ENCODE measurements at places on chromosomes 11 and 22. TPM values are rescaled to one million over a fixed set of nuclear protein-coding genes. Genes with fewer than 3 reads are reported as not detected.

- no peak overlapping the region for H3K4me3 ChIP-seq
- H3K4me1 ChIP-seq = no peaks in the 10 kb centered on the region
- no peaks in the 10 kb centered on the region for H3K27me3 ChIP-seq
Observed at GRCh38 chr11:71302911-71303310, 50.5 kb upstream of the SHANK2 start.

DNA sequence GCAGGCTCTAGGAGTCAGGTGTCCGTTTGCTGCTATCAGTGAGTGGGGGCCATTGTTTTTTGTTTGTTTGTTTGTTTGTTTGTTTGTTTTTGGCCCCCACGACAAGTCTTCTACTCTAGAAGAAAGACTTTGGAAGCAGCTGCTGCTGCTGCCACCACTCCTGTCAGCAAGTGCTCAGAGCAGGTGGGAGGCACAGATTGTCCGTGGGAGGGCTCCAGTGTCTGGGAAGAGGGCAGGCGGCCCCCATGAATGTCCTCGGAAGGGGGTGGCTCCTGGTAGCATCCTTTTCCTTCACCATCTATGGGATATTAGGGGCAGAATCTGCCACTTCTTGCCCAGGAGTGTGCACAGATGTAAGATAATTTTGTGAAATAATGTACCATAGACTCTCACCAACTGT lies 37.8 kb upstream of the YWHAH start:
- no peak for DNase-seq
- peaks cover 60% of the 10 kb centered on the region for H3K36me3 ChIP-seq
- H3K27me3 ChIP-seq = no peaks in the 10 kb centered on the region
- no peaks in the 10 kb centered on the region for H3K4me1 ChIP-seq

OR52I2 gene
- total RNA-seq = not detected

- no peaks in the 10 kb centered on the region for H3K27me3 ChIP-seq
- DNase-seq = no peak
- H3K36me3 ChIP-seq = no peaks in the 10 kb centered on the region
- H3K27ac ChIP-seq = no peak overlapping the region
- H3K4me3 ChIP-seq = no peak overlapping the region
- H3K4me1 ChIP-seq = peaks cover 7% of the 10 kb centered on the region
Observed at GRCh38 chr22:38416621-38417251, 38.3 kb downstream of the KCNJ4 start.

DNA sequence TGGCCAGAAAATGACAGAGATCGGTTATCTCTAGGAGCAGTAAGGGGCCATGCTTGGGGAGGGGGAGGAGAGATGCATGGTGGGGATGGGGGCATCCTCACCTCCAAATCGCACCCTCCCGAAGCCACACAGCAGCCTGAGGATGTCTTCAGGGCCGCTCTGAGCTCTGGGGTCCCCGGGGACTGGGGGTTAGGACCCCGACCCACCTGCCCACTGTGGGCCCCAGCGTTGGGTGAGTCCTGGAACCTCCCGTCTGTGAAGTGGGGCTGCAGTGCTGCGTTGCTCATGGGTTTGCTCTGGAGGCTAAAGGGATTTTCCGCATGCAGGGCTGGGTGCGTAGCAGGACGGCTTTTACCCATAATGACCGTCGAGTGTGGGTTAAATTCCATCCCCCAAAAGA lies 1046.3 kb downstream of the BRD1 start:
- H3K4me3 ChIP-seq = no peak overlapping the region
- DNase-seq = no peak
- H3K4me1 ChIP-seq = no peaks in the 10 kb centered on the region
- no peaks in the 10 kb centered on the region for H3K27me3 ChIP-seq
- no peak overlapping the region for H3K27ac ChIP-seq

All from Peyer's patch (tissue), 4 donors.